ENCODE measurements at places on chromosomes 1 and 21.

DNA sequence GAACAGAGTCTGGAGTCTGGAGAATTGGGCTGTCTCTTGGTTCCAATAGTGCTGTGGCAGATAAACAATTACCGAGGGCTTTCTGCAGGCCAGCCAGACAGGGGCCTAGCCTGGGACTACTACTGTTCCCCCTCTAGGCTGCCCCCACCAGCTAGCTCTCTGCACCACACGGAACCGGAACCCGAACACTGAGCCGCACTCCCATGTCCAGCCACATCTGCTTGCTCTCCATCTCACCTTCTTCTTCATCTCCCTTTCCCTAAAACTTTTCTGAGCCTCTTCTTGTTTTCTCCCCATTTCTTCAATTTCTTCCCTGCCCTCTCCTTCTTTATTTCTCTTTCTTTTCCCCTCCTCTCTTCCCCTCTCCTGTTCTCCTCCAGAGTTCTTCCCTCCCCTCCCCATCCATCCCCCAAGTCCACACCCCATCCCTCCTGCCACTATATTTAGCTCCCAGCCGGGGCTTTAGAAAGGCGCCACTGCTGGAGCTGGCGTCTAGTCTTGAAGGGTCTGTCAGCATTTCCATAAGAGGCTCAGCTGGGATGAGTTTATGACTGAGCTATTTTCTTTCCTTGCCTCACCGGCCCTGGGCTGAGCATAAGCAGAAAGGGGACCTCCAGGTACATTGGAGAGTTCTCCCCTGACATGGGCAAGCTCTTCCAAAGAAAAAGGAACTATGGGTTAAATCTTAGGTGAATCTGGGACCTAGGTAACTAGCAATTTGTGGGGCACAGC lies 25.7 kb upstream of the ATP2B4 start:
- DNase-seq = no peak

- DNase-seq = no peak
Observed at GRCh38 chr1:24094554-24094953, 17.4 kb downstream of the MYOM3 start.

- DNase-seq = no peak
Observed at GRCh38 chr1:88647249-88647645, 36.8 kb upstream of the PKN2 start.

DNA sequence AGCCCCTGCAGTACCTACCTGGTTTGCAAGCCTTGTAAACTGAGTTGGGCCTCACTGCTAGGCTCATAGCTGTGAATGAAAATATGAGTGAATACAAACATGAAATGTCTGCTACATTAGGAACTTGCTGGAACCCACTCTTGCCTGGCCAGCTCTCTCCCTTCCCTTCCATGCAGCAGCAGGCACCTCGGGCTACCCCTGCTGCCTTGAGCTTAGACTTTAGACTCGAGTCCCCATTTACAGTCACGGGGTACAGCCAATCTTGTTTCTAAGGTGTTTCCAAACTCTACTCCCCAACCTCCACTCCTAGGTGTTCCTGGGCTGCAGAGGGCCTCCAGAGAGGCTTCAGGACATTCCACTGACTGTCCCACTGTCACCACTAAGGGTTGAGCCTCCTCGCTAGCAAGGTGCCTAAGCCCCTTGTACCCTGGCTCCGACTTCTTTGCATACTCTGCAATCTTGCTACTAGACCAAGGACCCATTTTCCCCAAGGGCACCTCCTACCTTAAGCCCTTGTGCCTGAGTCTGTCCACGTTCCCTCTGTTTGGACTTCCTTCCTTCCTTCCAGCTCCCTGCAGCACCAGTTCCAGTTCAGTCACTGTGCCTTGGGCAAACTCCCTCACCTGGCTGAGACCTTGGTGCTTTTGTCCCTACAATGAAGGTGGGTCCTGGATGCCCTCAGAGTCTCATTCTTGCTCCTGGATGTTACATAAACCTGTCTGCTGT lies 36.9 kb downstream of the CDK18 start:
- DNase-seq = peak; percentile 1

- no peak for DNase-seq
Observed at GRCh38 chr1:1324084-1324523, 356 bp downstream of the INTS11 start.

GRCh38 chr1:161706482-161707347 lies at the start of gene FCRLA:
TSS of gene FCRLA (plus strand) at chr1:161707229. CDS start at chr1:161707265, 36 bp downstream.
- no peak for DNase-seq

DNA sequence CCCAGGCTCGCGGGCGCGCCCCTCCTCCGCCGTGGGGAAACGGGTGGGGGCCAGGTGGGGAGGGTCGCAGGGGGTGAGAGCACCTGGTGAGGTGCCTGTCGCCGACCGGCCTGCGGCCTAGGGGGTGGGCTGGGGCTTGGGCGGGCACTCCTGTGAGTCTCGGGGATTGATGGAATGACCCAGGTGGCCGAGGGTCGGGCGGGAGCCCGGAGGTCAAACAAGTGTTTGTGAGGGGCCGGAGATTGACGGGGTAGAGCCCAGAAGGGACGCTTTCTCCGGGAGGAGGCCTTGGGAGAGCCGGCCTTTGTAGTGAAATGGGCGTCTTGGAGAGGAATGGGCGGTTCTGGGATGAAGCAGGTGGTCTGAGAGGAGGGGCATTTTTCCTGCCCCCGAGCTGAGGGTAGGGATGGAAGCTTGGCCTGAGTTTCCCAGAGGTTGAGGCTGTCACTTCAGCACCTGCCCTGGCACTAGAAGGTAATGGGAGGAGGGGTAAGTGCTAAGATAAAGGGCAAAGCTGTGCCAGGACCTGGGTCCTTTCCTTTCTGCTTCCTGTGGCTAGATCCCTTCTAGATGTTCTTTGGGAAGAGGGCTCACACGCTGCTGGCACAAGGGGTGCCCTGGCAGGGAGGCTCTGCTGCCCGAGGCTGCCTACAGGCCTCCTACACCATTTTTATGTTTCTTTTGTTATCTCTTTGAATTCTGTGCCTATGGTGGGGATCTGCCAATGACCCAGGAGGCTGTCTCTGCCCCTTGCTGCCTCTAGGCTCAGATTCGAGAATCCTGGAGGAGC lies 56.1 kb downstream of the NDUFS5 start:
- peak; percentile 59 for DNase-seq
